ENCODE measurements at places on chromosomes 1 and 21.

DNA sequence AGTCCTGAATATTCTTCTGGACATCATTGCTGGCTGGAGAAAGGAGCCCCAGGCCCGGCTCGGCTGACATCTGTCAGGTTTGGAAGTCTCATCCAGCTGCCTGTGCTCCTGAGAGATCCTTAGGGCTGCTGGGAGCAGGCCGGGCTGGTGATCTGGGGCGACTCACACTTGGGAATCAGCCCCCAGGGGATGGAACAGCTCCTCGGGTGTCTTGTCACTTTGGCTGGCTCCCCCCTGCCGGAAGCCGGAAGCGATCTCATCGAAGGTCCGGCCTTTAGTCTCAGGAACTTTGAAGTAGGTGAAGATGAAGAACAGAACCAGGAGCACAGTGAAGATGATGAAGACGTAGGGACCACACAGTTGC is 31.8 kb downstream of the SLC2A1 start:
- no peak for DNase-seq

- no peak for DNase-seq
Observed at GRCh38 chr1:112629256-112629655, 9.6 kb downstream of the CAPZA1 start.

DNA sequence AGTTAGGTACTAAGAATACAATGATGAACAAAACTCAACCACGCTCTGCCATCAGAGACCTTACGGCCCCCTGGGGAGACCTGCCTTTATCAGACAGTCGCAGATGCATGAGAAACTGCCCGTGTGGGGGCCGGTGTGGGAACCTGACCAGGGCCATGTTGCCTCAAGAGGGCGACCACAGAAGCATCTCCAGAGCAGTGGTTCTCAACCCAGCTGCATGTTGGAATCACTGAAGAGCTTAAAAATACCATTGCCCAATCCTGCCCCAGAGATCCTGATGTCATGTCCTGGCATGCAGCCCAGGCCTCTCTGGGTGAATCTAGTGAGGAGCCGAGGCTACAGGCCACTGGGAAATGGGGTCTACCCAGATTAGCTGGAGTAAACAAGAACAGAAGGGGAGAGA is 108.7 kb downstream of the PRDM2 start:
- no peak for DNase-seq

GRCh38 chr1:77060000-77060399 is 159.2 kb downstream of the PIGK start:
- no peak for DNase-seq

DNA sequence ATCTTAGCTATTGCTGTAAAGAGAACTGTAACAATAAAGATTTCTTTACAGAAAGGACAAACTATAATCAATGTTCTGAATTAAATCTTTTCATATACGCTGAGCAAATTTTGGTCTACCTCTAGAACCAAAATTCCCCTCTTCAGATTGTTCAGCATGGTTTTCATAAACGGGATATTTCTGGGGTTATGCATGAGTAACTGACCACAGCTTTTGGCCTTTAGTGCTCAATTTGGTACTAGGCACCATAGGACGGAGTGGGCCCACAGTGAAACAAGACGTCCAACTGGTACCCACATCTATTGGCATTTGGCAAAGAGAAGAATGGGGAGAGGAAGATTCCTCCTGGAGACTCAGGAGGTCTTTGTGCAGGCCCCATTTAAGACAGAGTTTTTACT is 184.5 kb downstream of the TGFBR3 start:
- no peak for DNase-seq
